ENCODE measurements at places on chromosomes 3 and 15. TPM values are rescaled to one million over a fixed set of nuclear protein-coding genes. Genes with fewer than 3 reads are reported as not detected.
A peak's percentile ranks its signal among the peaks of the same experiment; 100 is the strongest.

KLHL40 gene
- not detected for total RNA-seq

HMCES gene
- 31.9 TPM for total RNA-seq

STAC gene
- 2.9 TPM for total RNA-seq

DNA sequence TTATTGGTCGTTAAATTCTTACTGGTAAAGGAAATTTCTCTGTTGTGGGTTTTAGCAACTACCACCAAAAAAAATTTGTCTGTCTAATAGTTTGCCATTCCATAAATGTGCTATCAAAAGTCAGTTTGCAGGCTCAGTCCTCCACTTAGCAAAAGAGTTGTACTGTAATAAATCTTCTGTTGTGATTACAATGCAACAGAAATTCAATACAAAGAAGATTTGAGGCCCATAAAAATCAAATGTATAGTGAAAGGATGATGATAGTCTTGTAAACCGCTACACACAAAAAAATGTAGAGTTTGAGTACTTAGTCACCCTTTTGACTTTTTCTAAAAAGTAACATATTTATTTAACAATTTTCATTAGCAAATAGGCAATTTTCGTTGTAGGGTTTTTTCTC, 251.7 kb downstream of the VGLL3 start:
- no peak overlapping the region for H3K4me3 ChIP-seq
- H3K36me3 ChIP-seq = no peaks in the 10 kb centered on the region
- H3K27me3 ChIP-seq = no peaks in the 10 kb centered on the region
- H3K27ac ChIP-seq = no peak overlapping the region
- DNase-seq = no peak

GRCh38 chr3:73448761-73449301, 175.9 kb downstream of the PDZRN3 start:
- no peak for DNase-seq
- H3K4me3 ChIP-seq = no peak overlapping the region
- no peaks in the 10 kb centered on the region for H3K27me3 ChIP-seq
- no peaks in the 10 kb centered on the region for H3K4me1 ChIP-seq

GRCh38 chr3:31251083-31251482, 281.6 kb upstream of the STT3B start:
- H3K27me3 ChIP-seq = no peaks in the 10 kb centered on the region
- no peak for DNase-seq
- H3K36me3 ChIP-seq = no peaks in the 10 kb centered on the region
- H3K4me3 ChIP-seq = no peak overlapping the region

GRCh38 chr3:34011171-34012101, 213.0 kb downstream of the PDCD6IP start:
- no peaks in the 10 kb centered on the region for H3K27me3 ChIP-seq
- no peak overlapping the region for H3K27ac ChIP-seq
- no peaks in the 10 kb centered on the region for H3K36me3 ChIP-seq
- DNase-seq = no peak
- peaks cover 6% of the 10 kb centered on the region for H3K4me1 ChIP-seq

GRCh38 chr15:50687302-50687902, 805 bp upstream of the TRPM7 start:
- DNase-seq = no peak
- no peaks in the 10 kb centered on the region for H3K36me3 ChIP-seq
- peak overlapping the region; percentile 94 for H3K4me3 ChIP-seq
- peak overlapping the region; percentile 96 for H3K27ac ChIP-seq
- H3K27me3 ChIP-seq = no peaks in the 10 kb centered on the region

DNA sequence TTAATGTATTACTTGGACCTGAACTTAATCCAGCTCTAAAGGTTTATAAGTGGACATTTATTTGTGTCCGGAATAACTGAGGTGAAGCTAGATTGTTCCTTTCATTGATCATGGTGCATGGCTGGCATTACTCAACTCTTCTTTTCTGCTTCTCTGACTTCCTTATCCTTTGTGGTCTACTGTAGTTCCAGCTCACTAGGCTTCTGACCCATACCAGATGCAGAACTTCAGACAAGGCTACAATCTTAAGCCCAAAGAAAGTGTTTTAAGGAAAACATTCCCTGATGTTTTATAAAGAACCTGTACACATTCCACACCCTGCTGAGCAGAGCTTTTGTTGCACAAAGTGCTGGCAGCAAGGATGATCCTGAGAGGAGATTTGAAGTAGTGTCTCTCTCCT, 250.8 kb upstream of the TGFBR2 start:
- DNase-seq = no peak
- no peak overlapping the region for H3K27ac ChIP-seq
- no peaks in the 10 kb centered on the region for H3K27me3 ChIP-seq

DNA sequence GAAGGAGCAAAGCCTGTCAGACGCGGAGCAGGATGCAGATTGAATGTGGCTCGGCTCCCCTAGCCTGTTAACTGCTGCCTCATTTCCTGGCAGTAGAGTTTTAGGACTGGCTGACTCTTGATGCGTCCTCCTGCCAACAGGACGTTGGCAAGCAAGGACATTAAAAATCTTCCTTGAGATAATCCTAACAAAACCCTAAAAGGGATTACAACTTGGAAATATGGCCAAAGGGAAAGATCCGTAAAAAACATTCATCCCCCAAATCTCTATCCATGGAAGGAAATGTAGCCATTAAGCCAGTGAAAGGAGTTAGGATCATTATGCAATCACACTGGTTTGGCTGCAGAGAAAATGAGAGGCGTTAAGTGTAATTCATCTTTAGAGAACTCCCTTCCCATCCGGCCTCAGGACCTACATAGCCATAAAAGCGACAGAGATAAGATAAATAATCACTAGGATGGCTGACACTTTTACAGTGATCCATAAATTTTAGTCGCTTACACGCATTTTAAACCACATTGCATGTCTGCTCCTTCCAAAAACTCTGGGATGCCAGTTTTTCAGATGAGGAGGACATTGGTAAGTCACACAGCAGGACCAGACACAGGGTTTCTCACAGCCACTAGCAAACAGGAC, 44.5 kb upstream of the C3orf80 start:
- no peaks in the 10 kb centered on the region for H3K4me1 ChIP-seq
- H3K36me3 ChIP-seq = no peaks in the 10 kb centered on the region
- no peak for DNase-seq
- H3K4me3 ChIP-seq = no peak overlapping the region
- no peaks in the 10 kb centered on the region for H3K27me3 ChIP-seq
- no peak overlapping the region for H3K27ac ChIP-seq

DNA sequence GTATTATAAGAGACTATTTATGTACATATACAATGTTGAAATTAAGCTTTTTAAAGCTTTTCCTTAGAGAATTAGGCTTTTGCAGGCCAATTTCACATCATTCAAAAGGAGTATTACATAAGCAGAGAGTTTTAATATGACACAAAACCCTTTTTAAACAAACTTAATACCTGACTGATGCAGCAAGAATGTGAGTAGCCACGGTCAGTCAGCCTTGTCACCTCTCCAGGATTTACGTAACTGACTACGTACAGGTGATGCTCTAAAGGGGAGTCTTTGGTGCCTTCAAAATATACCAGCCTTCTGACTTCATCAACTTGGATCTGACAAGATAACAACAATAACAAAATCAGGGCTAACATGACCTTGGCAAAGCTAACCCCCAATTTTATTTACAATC, 44.2 kb upstream of the IGDCC4 start:
- H3K27ac ChIP-seq = no peak overlapping the region
- no peak overlapping the region for H3K4me3 ChIP-seq
- no peaks in the 10 kb centered on the region for H3K27me3 ChIP-seq
- no peaks in the 10 kb centered on the region for H3K36me3 ChIP-seq
- no peak for DNase-seq

- H3K27ac ChIP-seq = no peak overlapping the region
- no peaks in the 10 kb centered on the region for H3K4me1 ChIP-seq
- DNase-seq = no peak
- H3K27me3 ChIP-seq = no peaks in the 10 kb centered on the region
- no peak overlapping the region for H3K4me3 ChIP-seq
- H3K36me3 ChIP-seq = no peaks in the 10 kb centered on the region
Measured at GRCh38 chr3:136984837-136985236, 27.1 kb downstream of the IL20RB start.

DNA sequence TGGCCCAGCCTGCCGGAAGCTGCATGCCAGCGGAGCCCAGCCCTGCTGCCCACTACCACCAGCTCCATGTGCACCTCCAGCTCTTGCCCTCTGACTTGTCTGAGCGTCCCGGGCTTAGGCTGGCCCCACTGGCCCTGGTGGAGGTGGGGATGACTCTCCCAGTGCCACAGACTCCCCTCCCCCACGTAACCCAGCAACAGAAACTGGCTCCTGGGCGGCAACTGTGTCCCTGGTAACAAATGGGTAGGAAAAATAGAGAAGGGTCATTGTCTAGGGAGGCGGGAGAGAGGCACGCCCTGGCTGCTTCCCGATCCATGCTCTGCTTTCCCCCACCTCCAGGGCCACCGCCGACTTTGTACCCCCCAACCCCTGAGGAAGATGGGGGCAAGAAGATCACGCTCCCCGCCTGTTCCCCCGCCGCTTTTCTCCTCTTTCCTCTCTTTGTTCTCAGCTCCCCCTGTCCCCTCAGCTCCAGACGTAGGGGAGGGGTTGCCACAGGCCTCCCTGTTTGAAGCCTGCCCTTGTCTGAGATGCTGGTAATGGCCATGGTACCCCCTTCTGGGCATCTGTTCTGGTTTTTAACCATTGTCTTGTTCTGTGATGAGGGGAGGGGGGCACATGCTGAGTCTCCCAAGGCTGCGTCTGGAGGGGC, 10.8 kb upstream of the SEMA3B start:
- peaks cover 28% of the 10 kb centered on the region for H3K4me1 ChIP-seq
- no peak overlapping the region for H3K4me3 ChIP-seq
- H3K27ac ChIP-seq = no peak overlapping the region
- peaks cover 64% of the 10 kb centered on the region for H3K36me3 ChIP-seq

DNA sequence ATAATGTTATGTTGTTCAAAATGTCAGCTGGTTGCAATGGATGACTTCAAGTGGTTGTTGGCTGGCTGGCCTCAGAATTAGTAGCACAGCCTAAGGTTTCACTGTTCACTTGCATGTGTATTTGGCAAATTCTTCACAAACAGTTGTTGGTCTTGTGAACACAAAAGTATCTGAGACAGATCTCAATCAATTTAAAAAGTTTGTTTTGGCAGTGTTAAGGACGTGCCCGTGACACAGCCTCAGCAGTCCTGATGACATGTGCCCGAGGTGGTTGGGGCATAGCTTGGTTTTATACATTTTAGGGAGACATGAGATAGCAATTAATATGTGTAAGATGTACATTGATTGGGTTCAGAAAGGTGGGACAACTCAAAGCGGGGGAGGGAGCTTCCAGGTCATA, 436.0 kb downstream of the AGBL1 start:
- H3K27me3 ChIP-seq = no peaks in the 10 kb centered on the region
- H3K4me1 ChIP-seq = no peaks in the 10 kb centered on the region
- H3K36me3 ChIP-seq = no peaks in the 10 kb centered on the region
- no peak overlapping the region for H3K27ac ChIP-seq
- H3K4me3 ChIP-seq = no peak overlapping the region
- no peak for DNase-seq
